Left kidney (tissue), 8 donors: ENCODE measurements at places on chromosomes 5 and 9. TPM values are rescaled to one million over a fixed set of nuclear protein-coding genes. Genes with fewer than 3 reads are reported as not detected.

GLRA1 gene
- 0.13 TPM for polyA plus RNA-seq

SLC46A2 gene
- polyA plus RNA-seq = 0.12 TPM

DNA sequence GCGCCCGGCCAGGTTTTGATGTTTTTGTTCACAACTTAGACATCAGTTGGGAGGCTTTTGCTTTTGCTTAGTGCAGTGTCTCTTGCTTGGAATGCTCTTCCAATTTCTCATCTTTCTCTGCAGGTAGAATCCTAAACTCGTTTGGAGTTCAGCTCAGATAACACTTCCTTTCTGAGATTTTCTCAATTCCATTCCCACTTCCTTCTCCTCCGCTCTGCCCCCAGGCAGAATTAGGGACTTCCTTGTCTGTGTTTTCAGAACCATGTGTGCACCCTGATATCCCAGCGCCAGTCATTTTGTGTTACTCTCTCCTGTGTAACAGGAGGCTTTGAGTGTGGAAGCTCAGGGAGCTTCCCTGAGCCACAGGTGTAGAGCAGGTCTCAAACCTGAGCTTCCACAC is 171.0 kb downstream of the INSYN2B start:
- no peak for DNase-seq

GRCh38 chr5:89105836-89106235 is 222.9 kb upstream of the MEF2C start:
- DNase-seq = no peak

- DNase-seq = no peak
These were observed 5.1 kb upstream of the RALGDS start for GRCh38 chr9:133125941-133126696.

GRCh38 chr5:443239-444151 is 519 bp downstream of the EXOC3 start:
- DNase-seq = no peak

GRCh38 chr5:168752012-168752411 is 172.8 kb upstream of the PANK3 start:
- DNase-seq = no peak
